Activated naive CD4-positive, alpha-beta T cell treated with anti-CD3 and anti-CD28 coated beads for 36 hours (primary cell): ENCODE measurements at places on chromosomes 3 and 15.
A peak's percentile ranks its signal among the peaks of the same experiment; 100 is the strongest.

DNA sequence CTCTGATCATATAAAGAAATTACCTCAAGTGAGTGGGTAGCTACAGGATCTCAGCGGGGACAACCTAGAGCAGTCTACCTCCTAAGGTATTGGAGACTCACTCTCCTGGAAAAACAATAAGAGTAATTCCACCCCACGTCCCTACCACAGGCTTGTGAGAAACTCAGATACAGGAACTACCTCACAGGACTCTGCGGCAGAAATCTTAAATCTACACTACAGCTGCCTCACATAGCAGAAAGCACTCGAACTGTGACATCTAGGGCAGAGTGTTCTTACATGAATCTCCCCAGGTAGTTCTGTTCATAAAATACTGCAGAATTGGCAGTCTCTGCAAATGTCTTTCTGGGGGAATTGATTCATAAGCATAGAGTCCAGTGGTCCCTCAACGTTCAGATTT, 382.9 kb upstream of the IL12A start:
- DNase-seq = no peak

DNA sequence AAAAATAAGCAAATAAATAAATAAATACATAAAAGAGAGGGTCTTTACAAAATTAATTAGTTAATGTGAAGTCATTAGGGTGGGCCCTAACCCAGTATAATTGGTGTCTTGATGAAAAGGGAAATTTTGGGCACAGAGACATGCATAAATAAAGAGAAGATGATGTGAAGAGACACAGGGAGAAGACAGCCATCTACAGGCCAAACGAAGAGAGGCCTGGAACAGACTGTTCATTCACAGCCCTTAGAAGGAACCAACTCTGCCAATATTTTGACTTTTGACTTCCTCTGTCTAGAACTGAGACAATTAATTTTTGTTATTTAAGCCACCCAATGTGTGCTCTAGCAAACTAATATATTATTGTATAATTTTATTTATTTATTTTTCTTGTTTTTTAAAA, 29.6 kb upstream of the SELENOK start:
- peak; percentile 8 for DNase-seq

DNA sequence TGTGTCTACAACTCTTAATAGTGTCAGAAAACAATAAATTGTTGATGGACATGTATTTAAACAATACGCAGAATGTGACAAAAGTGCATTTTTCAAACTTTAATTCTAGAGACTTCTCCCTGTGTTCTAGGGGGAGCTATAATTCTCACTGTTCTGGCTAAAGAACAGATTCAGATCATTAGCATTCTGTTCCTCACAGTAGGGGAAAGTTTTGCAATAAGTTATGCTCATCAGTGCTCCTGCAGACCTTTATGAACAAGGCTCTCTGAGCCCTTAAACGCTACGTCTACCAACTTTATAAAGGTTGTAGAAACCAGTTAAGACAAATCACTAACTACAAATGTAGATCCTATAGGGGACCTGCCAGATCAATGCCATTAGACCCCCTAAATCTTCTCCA, 444.2 kb downstream of the SQOR start:
- no peak for DNase-seq

GRCh38 chr15:56492791-56493555, 28.0 kb upstream of the MNS1 start:
- DNase-seq = no peak

GRCh38 chr3:67142432-67142831, 144.3 kb downstream of the KBTBD8 start:
- no peak for DNase-seq

DNA sequence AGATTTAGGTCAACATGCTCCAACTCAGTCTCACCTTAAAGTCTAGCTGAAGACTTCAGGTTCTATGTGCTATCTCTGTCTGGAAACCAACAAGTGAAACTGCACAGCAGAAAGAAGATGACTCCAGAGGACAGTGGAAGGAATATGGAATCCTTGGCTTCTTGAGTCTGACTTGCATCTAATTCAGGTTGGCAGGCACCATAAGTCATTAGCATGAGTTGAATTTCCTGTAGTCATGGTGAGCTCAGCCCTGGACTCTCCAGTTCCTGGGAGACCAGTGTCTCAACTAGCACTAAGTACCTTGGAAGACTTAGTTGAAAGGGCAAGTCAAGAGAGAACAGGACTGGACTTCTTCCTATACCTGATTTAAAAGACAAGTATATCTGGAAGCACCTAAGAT, 129.7 kb downstream of the DTWD1 start:
- DNase-seq = no peak

DNA sequence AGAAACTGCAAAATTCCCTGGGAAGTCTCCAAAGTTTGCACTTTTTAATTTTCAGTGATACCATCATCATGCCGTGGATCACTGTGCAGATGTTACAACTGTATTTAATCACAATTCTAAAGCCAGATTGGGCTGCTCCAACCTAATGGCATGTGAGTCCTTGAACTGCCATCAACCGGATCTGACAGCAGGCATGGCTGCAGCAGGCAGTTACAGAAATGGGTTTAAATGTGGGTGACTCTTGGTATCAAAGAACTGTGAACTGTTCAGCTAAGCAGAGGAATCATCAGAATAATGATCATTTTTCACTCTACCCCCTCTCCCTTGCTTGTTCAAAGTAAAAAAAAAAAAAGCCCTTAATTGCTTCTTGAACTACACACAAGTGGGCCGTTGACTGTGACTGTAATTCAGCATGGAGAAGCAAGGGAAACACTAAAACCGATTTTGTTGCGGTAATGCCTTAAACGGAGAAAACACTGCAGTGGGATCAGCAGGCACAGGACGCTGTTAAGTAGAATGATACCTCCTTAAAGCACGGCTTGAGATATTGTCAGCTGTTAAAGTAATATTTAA, 152.4 kb downstream of the RORA start:
- no peak for DNase-seq

GRCh38 chr15:100457201-100457600, 71.5 kb downstream of the CERS3 start:
- DNase-seq = no peak

DNA sequence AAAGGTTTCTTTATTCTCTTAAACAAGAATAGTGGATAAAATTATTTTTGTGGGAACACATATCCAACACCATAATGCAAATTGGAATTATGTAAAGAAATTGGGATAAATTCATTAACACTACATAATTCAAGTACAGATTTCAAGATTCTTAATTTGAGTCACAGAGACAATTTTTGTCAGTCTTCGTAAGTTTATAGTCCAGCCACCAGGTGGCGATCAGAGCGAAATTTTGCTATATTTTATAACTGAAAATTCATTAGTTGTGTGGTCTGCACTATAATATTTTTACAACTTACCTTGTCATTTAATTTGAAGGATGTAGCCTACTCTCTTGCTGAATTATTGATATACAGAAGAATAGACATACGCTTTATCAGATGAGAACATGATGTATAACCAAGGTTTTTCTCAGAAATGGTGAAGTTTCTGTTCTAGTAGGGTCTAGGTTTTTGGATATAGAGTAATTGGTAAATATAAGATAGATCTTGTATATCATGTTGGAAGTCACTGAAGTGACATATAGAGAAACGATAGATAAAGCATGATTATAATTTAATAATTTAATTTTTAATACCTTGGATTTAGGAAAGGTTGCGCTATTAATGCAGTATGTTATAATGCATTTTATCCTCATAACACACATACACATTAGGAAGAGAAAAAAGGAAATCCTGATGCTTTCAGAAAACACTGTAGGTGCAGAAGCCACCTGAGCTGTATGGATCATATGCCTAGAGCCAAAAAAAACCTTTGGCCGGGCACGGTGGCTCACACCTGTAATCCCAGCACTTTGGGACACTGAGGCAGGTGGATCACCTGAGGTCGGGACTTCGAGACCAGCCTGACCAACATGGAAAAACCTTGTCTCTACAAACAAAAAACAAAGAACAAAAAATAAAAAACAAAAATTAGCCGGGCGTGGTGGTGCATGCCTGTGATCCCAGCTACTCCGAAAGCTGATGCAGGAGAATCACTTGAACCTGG, 31.7 kb downstream of the PLSCR4 start:
- peak; percentile 60 for DNase-seq

DNA sequence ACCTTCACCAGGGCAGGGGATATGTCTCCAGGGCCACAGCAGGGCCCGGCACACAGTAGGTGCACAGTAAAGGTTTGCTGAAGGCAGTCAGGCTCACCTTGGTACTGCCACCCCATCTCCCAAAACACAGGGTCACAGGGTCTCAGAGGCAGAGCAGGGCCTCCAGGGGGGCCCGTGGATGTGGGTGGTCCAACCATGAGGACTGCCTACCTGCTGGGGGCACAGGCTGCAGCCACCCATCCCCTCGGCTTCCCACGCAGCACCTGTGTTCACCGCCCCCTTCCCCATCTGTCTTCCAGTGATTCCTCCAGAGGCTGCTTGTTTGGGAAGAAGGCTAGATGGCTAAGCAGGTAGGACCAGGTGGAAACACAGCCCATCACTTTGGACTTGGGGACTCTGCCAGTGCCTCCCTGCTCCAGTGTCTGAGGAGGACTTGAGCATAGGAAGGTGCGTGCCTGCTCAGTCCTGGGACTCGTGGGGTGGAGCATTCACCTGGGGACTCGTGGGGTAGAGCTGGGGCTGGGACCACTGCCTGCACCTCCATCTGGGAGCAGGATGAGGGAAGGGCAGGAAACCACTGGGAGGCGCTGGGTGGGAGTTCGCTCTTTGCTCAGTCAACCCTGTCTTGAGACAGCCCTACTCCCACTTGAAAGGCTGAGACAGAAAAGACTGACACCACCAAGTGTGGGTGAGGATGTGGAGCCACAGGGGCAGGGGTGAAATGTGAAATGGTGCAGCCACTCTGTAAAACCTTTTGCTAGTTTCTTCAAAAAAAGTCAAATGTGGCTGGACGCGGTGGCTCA, 18.8 kb upstream of the PLXND1 start:
- DNase-seq = no peak

GRCh38 chr15:48717458-48717857, 71.9 kb upstream of the FBN1 start:
- DNase-seq = no peak

DNA sequence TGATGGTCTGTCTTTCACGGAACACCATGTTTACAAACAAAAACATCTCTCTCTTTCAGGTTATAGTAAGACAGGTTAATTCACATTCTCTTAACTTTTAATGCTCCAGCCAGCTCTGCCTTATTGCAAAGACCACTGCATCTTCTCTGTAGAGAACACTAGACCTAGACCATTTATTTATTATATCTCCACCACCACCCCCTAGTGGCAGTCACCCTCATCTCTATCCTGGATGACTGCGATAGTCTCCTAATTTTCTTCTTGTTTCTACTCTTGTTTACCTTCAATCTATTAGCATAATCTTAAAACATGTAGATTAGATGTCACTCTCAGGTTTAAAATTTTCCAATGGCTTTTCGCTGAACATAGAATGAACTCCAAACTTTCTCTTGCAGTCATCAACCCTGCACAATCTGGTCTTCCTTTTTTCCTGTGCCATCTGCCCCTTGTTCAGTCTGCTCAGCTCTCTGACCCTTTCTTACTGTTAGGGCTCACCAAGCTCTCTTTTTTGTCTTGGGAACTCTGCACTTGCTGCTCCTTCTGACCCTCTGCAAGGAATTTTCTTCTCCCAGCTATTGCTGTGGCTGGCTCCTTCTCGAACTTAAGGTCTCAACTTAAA, 155.6 kb downstream of the SQOR start:
- peak; percentile 47 for DNase-seq

DNA sequence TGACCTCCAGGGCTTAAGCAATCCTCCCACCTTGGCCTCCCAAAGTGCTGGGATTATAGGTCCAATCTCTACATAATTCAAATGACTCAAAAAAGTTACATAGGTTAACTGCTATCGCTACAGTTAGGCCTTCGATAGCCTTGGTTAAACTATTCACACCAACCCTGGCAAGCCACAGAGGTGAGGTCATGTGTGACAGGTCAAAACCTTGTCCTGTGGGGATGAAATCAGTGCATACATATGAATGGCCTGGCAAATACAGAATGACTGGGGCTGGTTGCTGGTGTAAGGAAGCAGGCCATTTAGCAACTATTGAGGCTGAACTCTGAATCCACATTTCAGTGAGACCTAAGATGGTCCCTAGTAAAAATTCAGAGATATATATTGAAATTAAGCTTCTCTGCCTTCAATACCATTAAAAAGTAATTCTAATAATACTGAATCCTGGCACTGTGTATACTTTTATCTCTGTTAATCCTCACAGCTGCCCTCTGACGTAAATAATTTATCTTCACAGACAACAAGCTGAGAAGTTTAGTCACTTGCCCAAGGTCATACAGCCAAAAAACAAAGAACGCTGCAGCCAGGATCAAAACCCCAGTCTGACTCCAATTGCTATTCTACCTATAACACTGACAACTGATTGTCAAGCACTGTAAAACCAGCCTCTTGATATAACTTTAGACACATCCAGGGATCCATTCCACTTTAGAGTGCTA, 35.3 kb downstream of the MKRN2 start:
- no peak for DNase-seq

DNA sequence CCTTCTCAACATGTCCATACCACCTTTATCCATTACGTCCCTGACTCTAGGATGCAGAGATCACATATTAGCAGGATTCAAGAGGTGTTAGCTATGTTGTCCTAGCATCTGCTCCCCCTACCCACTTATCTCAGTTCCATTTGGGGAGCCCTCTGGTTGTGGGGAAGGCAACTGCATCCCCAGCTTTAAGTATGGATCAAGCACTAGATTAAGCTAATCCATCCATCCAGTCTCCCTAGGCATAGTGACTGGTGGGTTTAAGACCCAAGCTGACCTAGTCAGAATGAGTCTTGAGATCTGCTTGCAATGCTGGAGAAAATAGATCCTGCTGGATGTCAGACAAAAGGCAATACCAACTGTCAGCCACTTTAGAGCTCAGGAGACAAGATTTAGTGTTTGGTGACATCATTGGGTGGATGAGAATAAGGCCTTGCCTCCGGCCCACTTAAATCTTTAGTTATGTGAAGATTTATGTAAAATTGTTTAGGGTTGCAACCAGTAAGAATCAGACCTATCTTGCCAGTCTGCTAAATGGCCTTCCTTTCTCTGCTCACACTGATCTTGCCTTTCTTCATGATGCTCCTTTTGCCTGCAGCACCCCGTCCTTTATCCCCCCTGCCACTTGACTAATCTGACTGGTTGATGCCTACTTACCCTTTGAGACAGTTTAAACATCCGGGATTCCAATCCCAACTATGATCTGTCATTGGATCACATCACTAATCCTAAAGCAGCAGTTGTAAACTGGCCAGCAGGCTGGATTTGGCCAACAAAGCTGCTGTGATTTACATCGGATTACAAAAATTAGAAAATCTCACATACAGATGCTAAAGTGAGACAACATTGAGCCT, 2.1 kb upstream of the ISY1 start:
- DNase-seq = peak; percentile 30

DNA sequence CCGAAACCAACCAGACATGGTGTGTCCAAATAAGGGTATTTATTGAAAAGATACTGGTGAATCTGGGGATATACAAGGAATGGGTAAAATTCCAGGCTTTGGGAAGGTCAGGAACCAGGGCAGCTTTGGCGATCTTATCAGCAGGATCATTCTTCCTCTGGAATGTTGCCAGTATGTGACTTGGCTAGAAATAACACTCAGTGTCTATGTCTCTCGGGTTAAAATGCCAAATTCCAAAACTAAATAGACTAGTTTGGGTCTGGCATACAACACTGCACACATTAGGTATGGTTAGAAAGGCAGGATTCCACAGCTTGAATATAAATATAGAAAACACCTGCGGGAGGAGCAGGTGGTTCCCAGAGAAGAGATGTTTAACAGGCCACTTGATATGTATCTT, 220.2 kb upstream of the CD96 start:
- no peak for DNase-seq

- no peak for DNase-seq
Measured at GRCh38 chr3:37985637-37986320, 4.8 kb upstream of the VILL start.

GRCh38 chr3:21055015-21055414, 696.0 kb downstream of the ZNF385D start:
- DNase-seq = no peak
